ENCODE measurements at places on chromosomes 11 and 22.

GRCh38 chr22:36775586-36775963 lies 344 bp downstream of the IFT27 start:
- DNase-seq, result no peak

DNA sequence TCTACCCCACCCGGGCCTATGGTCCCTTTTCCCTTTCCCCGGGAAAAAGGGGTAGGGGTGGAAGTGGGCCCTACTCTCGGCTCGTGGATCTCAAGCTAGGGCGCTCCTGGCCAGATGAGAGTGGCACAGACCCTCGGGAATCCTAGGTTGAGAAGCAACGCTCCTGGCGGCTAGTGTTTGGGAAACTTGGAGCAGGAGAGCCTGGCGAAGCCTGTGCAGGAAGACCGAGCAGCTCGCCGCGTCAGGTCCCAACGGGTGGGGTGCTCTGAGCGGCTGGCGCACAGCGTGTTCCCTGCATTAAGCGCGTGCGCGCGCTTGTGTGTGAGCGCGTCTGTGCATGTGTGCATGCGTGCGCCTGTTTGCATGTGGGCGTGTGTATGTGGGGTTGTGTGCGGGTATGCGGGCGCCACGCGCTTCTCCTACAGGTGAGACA lies 7.1 kb upstream of the FLI1 start:
- DNase-seq, result peak; percentile 31

- no peak for DNase-seq
Measured at GRCh38 chr11:108565653-108566052, 27.9 kb downstream of the EXPH5 start.

GRCh38 chr22:24247564-24248344 lies 2.9 kb upstream of the GGT5 start:
- no peak for DNase-seq

GRCh38 chr22:45202333-45203149 lies 38.2 kb downstream of the KIAA0930 start:
- no peak for DNase-seq

All from activated gamma-delta T cell treated with anti-CD3 and anti-CD28 coated beads, Interleukin-2, amount 50 U/mL, for 16 hours (primary cell).